Stimulated activated CD4-positive, alpha-beta T cell treated with anti-CD3 and anti-CD28 coated beads, TNF-alpha, amount 100 ng/mL, for 1 hour (primary cell): ENCODE measurements at places on chromosomes 1 and 21.
A peak's percentile ranks its signal among the peaks of the same experiment; 100 is the strongest.

DNA sequence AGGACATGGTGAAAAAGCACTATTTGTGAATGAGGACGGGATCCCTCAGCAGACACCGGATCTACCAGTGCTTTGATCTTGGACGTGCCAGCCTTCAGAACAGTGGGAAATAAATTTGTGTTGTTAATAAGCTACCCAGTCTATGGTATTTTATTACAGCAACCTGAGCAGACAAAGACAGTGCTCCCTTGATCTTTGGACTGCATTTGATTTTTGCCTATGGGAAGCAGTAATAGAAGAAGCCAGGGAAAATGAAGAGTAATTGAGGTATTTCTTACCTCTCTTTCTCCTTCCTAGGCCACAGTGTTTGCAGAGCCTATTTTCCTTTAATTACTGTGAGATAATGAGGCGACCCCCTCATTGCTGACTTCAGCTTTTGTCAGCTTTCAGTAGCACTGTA, 87.9 kb downstream of the PDE4B start:
- DNase-seq: no peak

GRCh38 chr1:48022306-48022705, 25.1 kb upstream of the TRABD2B start:
- DNase-seq: no peak

GRCh38 chr1:33049371-33049770, 12.7 kb upstream of the AK2 start:
- DNase-seq: no peak

DNA sequence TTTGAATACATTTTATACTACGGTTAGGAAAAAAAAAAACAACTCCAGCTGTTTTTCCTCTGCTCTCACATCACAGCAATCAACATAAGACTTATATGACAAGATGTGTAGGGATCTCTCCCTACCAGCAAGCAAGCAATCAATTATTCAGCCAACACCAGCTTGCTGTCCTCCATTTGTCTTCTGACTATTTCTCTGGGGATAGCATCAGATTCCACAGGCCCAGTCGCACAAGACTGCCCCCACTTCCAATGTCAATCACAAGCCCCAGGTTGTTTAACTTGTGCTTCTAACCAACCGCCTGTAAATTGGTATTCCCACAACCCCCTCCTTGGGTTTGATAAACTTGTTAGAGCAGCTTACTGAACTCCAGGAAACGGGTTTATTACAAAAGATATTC, 873.1 kb upstream of the TMPRSS15 start:
- DNase-seq: no peak

DNA sequence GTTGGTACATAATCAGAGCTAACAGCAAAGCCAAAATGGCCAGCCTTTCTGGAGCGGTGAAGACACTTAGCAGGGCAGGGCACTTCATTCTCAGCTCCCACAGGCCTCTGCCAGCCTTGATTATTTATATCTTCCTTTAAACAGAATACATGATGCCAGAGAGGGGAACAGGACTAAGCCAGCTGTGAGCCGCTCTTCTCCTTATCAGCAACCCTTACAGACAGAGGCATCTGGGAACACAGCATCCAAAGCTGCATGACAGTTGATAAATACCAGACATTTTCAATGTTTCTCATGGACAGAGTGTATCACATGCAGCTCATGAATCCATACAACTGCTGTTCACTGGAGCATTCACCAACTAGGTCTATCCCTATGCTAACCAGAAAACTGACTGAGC, 29.1 kb downstream of the DNAJC11 start:
- DNase-seq: no peak

GRCh38 chr21:46052703-46053651, 44.9 kb upstream of the COL6A2 start:
- DNase-seq: no peak

DNA sequence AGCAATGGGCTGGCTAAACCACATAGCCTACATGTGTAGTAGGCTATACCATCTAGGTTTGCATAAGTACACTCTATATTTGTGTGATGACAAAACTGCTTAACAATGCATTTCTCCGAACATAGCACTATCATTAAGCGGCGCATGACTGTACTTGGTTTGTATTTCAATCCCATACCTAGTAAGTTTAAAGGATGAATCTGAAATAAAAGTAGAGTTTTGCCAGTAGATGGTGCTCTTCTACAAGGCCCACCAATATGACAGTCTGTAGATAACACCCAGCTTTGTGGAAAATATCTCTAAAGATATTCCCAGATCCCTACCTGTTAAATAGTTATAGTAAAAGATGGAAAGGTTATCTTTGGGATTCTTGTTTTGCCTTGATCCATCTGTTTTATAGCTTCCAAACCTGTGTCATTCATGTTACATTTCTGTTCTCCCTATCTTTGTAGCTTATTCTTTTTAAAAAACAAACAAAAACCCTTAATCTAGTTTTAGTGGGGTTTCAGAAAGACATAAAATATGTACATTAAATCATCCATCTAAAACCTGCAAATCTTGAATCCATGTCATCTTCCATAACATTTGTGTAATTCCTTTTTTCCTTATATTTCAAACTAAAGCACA, 33.9 kb upstream of the ASPM start:
- DNase-seq: no peak

DNA sequence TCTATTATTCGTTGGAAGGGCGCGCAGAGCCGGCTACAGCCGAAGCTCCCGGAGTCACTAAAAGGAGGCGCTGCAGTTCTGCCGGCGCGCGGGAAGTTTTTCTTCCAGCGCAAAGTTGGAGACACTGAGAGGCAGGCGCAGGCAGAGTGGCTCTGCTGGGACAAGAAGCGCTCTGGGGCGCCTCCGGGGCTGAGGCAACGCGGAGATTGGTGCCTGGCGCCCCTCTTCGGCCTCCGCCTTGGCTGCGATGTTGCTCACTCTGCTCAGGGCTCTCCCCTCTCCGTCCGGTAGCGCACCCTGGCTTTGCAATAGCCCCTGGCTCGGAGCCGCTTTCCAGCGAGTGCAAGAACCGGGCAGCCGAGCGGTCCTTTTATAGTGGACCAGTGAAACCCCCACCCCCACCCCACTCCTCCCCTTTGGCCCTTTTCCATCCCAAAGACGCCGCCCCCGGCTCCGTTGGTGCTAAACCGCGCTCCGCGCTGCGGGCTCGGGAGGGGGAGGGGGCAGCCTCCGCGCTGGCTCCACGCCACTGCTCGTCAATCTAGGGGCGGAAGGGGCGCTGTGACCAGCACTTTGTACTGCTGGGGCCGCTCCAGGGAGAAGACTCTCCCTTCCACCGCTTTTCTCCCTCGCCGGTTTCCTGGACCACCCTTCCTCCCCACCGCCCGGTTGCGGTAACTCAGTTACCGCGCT, at the start of gene ADAMTS1:
TSS of gene ADAMTS1 (minus strand) at position 344 of the 693 bp plus-strand sequence. CDS start 455 bp downstream, outside the sequence.
- no peak for DNase-seq

DNA sequence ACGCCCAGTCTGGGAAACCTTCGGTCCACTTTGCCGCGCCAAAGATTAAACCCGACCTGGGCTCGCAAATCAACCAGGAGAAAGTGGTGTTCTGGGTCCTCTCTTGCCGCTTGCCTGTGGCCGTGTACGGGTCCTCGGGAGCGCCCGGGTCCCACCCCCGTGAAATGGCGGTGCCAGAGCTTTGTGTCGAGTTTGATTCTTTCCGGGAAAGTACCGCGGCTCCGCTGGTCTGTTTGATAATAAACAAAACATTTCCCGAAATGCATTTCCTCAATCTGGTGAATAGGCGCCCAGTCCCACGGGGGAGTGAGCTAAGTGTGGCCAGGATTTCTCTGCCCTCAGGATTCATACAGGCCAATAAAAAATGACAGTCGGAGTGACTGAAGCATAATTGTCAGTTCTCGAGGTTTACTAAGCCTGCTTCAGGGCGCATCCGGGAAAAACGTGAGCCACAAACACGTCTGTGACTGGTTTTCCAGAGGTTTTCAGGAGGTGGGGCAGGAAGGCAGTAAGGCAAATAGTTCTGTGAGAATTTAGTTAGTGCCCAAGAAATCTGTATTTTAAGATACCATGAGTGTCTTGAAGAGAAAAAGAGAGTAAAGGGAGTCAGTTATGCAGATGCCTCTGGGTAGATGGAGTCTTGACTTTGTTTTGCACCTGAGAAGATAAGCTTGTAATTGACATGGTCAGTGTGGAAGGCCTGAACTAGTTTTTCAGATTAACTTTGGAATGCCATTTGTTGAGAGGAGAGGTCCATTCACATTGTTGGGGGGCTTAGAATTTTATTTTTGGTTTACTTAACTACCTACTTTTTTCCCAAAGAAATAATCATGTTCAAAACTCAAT, 675 bp downstream of the IFNAR1 start:
- DNase-seq: peak; percentile 55

- no peak for DNase-seq
These were observed 328.5 kb downstream of the FAM72C start for GRCh38 chr1:143643148-143643885.

DNA sequence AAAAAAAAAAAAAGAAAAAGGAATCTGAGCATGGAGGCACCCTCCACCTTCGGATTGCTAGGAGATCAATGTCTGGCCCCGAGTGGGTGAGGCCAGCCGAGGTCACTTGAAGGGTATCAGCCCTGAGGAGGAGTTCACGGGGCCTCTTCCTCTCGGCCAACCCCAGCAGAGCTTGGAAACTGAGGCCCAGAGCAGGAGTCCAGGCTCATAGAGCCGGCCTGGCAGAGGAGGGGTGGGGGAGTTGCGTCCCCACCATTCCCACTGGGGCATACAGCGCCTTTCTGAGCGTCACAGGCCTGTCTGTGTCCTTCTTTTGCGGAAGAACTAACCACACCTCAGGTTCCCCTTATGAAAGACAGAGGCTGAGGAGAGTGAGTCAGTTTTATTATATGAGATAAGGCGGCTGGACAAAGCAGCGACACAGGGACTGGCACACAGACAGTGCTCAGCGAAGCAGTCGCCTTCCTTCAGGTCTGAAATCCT, 17.1 kb upstream of the EPHA2 start:
- DNase-seq: no peak

- DNase-seq: no peak
These were observed 14.0 kb upstream of the ETV3L start for GRCh38 chr1:157113631-157114030.

DNA sequence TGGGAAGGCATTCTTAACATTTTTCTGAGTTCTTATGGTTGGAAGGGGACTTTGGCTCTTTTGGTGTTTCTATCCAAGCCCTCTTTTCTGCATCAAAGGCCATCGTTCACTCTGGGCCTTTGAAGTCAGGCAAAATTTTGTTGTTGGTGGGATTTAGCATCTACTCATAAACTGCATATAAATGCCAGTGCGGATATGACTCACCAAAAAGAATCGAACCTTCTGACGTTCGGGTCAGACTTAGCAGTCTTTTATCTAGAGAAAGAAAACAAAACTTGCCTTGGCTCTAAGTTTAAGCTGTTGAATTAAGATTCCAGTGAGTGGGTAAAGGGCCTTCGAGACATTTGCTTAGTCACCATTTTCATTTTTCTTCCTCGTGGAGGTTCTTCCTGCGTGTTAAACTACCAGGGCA, 51.4 kb downstream of the EVA1C start:
- DNase-seq: no peak

- DNase-seq: no peak
These were observed 4.0 kb upstream of the PROX1 start for GRCh38 chr1:213983493-213984386.

DNA sequence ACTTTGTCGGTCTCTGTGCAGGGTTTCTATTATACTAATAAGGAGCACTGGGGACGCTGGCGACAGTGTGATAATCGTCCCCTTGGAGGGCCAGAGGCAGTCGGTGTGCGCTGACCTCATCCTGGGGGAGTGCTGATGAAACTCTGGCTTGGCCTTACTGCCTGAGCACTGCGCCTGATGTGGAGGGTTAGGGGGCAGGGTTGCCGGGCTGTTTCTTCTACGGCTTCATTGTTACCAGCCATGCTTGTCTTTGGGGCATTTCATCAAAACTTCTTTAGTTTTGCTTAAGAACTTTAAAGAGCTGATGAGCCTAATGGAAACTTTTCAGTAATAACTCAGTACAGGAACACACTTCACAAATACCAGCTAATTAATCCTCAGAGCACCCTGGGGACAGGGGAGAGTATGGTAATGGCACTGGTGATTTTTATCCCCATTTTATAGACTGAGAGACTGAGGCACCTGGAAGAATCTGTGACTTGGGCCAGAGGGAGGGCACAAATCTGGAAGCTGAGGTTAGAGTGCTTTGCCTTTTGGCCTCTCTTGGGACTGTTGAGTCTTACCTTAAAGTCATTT, 81.8 kb downstream of the PEX14 start:
- DNase-seq: no peak

- no peak for DNase-seq
These were observed 39.0 kb downstream of the LRP8 start for GRCh38 chr1:53288790-53289429.

DNA sequence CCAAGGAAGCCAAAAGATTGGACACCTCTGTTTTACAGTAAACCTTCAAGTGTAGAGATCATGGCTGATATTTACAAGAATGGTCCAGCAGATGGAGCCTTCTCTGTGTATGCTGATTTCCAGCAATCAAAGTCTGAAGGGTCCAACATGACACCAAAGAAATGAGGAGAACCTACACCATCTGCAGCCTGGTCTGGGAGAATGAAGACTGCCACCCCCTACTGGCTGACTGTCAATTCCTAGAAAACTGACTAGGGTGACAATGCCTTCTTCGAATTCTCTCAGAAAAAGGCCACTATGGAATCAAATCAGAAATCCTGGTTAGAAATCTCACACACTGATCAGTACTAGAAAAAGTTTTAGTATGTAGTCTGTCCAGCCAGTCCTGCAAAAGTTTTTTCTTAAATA, 83.3 kb downstream of the CDC42BPA start:
- no peak for DNase-seq

GRCh38 chr1:77273891-77274290, 7.9 kb upstream of the AK5 start:
- DNase-seq: no peak

- DNase-seq: no peak
These were observed 71.7 kb upstream of the ANGPTL1 start for GRCh38 chr1:178942285-178943198.

DNA sequence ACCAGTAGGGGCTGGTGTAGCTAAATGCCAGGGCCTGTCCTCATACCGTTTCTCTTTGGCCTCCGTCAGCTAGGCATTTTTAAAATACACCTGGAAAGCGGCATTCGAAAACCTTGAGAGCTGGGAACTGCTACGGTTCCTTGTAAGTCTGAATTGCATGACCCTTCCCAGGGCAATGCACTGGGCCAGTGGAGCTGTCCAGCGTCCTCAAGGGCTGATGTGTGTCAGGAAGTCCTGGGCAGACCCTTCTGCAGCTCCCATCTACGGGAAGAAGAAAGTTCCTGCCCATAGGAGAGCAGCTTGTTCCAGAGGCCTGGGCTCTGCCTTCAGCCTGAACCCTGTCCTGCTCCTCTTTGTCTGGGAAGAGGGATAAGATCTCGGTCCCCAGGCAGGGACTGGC, 34.1 kb downstream of the UBASH3A start:
- DNase-seq: no peak

GRCh38 chr1:11918799-11919519, 7.3 kb downstream of the KIAA2013 start:
- no peak for DNase-seq

DNA sequence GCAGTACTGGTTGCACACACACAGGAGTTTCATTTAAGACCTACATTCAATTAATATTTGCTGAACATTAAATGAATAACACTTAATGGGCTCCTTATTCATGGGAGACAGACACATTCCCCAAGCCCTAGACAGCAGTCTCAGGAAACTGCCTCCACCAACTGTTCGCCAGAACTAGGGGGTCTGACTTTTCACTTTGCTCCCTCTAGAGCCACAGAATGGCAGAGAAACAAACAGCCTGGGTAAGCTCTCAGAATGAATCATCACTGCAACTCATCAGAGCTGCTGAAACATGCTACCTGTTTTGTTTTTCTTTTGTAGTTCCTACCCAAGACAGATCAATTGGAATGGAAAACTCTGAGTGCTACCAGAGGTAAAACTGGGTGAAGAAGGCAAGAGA, 31.7 kb downstream of the ELK4 start:
- no peak for DNase-seq
